WERI-Rb-1 (cell line): ENCODE measurements at places on chromosomes 3 and 15.

DNA sequence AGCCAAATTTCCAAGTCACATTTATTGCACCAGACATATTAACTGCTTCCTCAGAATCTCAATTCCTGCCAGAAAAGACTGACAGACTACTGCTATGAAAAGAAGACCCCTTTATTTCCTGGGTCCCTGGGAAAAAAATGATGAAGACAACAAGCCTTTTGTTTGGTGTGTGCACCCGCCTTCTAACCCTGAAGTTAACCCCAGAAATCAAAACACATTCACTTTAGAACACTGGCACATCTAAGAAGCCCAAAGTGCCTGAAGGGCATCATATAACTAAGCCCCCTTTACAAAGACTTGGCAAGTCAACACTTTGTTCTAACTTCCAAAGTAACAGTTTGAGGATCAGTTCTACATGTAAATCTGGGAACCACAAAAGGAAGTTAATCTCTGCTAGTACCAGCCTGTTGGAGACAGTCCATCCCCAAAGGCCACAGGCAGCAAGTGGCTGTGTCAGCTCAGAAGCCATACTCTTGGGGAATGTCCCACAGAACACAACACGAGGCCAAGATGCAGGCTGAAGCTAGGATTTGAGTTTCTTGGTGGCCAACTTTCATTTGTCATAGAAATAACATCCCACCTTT lies 16.3 kb upstream of the ATP1B3 start:
- no peak for DNase-seq

- peak; percentile 75 for DNase-seq
Measured at GRCh38 chr3:185659942-185660921, 74.1 kb downstream of the SENP2 start.

GRCh38 chr3:60917141-60917540 lies 334.1 kb downstream of the FHIT start:
- DNase-seq = peak; percentile 20

- no peak for DNase-seq
Measured at GRCh38 chr15:69559440-69560190, 107.0 kb downstream of the RPLP1 start.

DNA sequence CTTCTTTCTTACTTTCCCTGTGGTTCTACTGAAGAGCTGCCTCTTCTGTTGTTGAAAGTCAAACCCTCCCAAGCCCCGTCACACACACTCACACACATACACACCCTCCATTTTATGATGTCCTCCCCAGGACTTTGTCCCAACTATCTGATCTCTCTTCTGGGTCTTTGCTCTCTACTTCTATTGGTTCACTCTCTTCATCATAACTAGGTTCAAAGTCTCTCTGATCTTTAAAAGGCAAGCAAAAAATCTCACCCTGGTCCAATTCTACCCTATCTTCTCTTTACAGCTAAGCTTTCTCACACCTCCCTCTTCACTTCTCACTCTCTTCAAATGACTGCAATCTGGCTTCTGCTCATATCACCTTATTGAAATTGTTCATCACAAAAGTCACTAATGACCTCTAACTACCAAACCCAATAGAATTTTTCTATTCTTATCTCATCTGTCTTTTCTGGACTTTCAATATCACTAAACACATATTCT lies 34.8 kb downstream of the LRRFIP2 start:
- DNase-seq = no peak

- DNase-seq = peak; percentile 93
Measured at GRCh38 chr15:63504247-63504978, at the start of gene USP3. USP3 (plus strand) TSS chr15:63504593; CDS start chr15:63504740, 147 bp downstream.

DNA sequence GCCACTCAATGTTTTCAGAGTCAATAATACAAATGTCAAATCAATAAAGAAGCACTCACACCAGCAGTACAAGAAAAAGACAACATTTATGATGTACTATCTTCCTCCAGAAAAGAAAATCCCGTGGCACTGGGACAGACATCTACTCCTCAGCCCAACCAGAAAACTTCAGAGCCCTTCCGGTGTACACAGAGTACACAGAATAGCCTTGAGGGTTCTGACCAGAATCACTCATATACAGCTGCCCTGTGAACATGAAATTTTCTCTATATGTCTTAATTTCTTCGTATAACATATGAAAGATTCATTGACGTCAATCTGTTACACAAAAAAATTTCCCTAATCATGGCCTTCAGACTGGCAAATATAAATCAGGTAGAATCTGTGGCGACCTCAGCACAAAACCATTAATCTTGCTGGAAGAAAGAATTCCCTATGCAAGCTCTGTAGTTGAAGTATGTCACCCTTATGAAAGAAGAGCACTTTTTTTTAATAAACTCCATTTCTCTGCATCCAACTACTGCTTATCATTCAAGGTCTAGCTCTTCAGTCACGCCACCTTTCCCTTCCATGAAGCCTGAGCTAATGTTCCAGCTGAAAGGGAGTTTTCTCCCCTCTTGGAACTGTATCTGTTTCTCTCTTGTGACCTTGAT lies 53.8 kb upstream of the PLAAT1 start:
- DNase-seq = no peak

GRCh38 chr3:189027626-189028155 lies 144.1 kb upstream of the TPRG1 start:
- no peak for DNase-seq

- no peak for DNase-seq
Measured at GRCh38 chr3:107082527-107082926, 294.7 kb upstream of the CCDC54 start.

DNA sequence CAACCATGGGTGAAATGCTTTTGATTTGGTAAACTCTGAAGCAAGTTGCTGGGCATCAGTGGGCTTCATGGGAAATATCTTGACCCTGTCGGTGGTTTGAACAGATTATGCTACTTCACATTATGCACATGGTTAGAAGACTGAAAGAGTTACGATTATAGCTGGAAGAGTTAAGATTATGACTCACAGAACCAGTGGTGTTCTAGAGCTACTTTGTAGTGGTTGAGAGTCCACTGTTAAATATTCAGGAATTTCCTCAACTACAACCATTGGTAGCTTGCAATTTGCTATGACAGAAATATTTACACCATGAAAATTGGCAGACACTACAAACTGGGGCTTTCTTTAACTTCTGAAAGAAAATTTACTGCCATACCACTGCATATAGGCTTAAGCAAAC lies 99.3 kb downstream of the GADL1 start:
- no peak for DNase-seq

GRCh38 chr3:11282250-11283138 lies 10.3 kb downstream of the ATG7 start:
- no peak for DNase-seq

- peak; percentile 64 for DNase-seq
Measured at GRCh38 chr15:96234109-96234892, 96.2 kb upstream of the NR2F2 start.

GRCh38 chr3:77873598-77873997 lies 833.7 kb downstream of the ROBO2 start:
- DNase-seq = no peak

- no peak for DNase-seq
Measured at GRCh38 chr3:151751161-151751560, 17.4 kb downstream of the AADACL2 start.
